Right ventricle myocardium superior (tissue), 1 donor: ENCODE measurements at places on chromosomes 13 and 19. TPM values are rescaled to one million over a fixed set of nuclear protein-coding genes. Genes with fewer than 3 reads are reported as not detected.

Gene CFAP97D2
- total RNA-seq = not detected

Gene CCNA1
- not detected for total RNA-seq

DNA sequence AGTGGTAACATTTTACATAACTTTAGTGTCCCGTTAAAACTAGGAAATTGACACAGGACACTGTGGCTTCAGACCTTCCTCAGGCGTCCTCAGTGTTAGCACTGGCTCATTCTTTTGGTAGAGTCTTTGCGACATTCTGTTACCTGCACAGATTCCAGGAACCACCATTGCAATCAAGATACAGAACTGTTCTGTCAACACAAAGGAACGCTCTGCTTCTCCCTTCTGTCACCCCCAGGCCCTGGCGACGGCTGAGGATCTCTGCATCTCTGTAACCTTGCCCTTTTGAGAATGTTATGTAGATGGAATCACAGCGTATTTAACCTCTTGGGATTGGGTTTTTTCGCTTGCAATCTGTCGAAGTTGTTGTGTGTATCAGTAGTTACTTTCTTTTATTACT, 22.6 kb downstream of the KDM4B start:
- no peak for DNase-seq

DNA sequence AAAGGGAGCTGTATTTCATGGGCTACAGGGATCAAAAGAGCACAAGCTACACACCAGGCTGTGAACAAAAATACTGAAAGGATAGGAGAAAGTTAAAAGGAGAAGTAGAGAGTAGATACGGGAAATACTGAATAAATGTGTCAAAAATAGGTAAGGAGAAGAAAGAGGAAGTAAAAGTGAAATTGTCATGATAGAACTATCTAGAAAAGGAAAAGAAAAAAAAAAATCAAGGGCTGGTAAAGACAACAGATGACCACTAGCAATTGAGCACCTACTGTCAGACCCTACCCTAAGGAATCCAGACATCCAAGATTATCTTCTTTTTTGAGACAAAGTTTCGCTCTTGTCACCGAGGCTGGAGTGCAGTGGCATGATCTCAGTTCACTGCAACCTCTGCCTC, 4.8 kb downstream of the RUBCNL start:
- DNase-seq = no peak

- no peak for DNase-seq
These were observed 92.1 kb downstream of the USP12 start for GRCh38 chr13:27079421-27079958.

GRCh38 chr13:57346786-57347185, 179.8 kb downstream of the PRR20E start:
- DNase-seq = no peak

DNA sequence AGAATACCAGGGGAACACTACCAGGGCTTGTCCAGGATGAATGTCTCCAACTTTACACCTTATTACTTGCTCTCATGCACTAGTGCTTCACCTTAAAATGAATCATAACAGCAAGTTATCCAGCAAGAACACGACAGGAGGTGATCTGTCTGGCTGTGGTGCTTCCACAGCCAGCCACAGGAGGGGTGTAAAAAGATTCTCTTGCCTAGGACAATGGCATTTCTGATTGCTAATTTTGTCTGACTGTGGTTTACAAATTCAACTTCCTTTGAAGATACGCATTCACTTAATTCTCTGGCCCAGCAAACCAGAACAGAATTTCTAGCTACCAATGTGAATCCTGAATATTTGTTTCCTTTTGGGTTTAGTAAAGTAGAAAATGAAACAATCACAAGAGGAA, 23.1 kb upstream of the COG3 start:
- DNase-seq = no peak

Gene MBD3L3
- total RNA-seq = not detected

DNA sequence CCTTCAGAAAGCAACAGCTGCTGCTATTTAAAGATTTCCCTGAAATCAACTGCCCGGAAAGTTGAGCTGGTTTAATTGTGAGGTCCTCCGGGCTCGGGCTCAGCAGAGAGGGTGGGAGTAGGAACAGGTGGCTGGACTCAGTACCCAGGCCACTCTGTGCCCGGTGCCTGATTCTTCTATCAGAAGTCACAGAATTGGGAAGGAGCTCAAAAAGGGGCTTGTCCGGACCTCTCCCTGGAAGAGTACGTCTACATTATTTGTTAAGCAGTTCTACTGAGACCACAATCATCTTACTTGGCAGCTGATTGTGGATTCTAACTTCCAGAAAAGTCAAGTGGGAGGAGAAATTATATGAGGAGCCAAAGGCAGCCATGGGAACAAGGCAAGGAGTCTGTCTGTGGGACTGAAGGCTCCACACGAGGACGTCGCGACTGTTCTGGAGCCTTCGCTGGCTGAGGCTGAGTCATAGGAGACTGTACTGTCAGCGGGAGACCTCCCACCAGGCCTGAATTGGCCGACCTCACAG, 91.7 kb upstream of the ANKRD10 start:
- peak; percentile 87 for DNase-seq

DNA sequence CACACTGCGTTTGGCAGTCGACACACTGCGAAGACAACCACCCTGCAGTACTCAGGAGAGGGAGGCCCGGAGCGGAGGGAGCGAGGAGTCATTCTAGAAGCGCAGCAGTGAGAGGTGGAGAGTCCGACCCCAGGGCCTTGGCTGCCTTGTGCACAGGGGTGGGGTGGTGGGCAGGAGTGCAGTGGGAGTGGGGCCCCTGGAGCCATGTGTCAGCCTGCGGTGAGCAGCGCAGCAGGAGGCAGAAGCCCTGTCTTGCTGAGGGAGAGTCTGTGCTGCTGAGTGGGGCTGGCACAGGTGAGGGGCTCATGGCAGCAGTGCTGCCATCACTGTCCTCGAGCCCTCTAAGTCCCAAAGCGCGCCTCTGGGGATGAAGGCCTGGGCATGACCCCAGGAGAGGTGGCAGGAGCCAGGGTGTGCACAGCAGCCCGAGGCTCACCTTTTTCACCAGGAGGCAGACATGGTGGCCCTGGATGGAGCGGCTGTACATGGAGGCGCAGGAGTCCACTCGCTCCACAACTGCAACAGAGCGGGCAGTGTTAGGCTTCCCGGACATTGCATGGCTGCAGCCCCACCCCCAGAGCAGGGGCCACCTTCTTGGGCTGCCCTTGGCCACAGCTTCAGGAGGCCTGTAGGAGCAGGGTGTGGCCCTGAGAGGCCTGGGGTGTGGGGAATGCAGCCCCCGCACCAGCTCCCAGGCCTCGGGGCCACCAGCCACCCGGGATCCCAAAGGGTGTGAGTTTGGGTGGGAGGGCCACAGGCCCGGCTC, 11.7 kb downstream of the IZUMO4 start:
- DNase-seq = no peak
